ENCODE measurements at places on chromosomes 6 and 20. TPM values are rescaled to one million over a fixed set of nuclear protein-coding genes. Genes with fewer than 3 reads are reported as not detected.

Gene DEFB124
- not detected for total RNA-seq

Gene IL17F
- not detected for total RNA-seq

Gene TOX2
- 3.3 TPM for total RNA-seq

Gene KCNK16
- not detected for total RNA-seq

Gene AGPAT1
- total RNA-seq, result 92.9 TPM

Gene SH3BGRL2
- 11.8 TPM for total RNA-seq

Gene ADNP
- total RNA-seq, result 132 TPM

Gene POM121L2
- not detected for total RNA-seq

Data from neural crest cell (in vitro differentiated cells).